ENCODE measurements at places on chromosomes 2 and 18.

- no peak for DNase-seq
These were observed 7.2 kb upstream of the ANKRD29 start for GRCh38 chr18:23669804-23670405.

DNA sequence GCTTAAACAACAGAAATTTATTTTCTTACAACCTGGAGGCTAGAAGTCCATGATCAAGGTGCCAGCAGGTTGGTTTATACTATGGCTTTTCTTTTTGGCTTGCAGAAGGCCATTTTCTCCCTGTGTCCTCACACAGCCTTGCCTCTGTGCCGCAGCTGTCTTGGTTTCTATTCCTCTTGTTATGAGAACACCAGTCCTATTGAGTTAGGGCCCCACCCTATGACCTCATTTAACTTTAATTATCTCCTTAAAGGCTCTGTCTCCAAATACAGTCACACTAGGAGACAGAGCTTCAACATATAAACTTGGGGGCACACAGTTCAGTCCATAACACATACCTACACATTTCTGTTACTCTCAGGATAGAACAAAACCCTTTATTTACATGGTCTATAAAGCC, 17.3 kb upstream of the RHOB start:
- no peak for DNase-seq

GRCh38 chr2:105712981-105713596, 31.6 kb upstream of the NCK2 start:
- DNase-seq: no peak

GRCh38 chr2:126221506-126221905, 434.5 kb upstream of the GYPC start:
- no peak for DNase-seq

DNA sequence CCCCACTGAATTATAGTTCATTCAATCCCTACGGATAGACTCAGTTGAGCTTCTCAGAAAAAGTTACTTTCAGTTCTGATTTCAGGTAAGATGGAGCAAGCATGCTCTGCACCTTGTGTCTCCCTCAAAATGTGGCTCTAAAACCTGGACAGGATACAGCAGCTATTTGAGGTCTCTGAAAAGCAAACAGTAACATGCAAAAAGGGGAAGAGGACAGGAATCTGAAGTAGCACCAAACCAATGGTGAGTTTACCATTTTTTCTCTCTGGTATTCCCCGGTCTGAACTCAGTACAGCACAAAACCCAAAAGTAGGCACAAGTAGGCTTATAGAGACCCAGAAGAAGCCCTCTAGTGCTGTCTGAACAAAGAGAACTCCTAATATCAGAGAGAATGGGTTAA, 34.1 kb downstream of the LANCL1 start:
- no peak for DNase-seq

All from activated effector memory CD4-positive, alpha-beta T cell treated with Interleukin-2 at 50 U/mL for 16 hours (primary cell).